Kidney tubule cell (primary cell): ENCODE measurements at places on chromosomes 6 and 20.

DNA sequence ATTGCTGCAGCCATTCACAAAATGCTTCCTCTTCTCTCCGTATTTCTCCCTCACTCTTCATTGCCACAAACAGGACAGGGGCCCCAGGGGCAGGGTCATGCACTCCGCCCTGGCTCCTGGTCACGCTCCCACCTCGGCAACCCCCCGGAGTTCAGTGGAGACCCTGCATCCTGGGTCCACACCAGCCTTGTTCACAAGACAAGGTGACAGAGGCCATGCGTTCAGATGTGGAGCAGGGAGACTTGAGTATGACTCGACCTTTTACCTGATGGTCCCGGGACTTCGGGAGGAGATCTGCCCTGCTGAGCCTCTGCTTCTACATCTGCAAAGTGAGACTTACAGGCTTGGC lies 49.4 kb downstream of the ANKRD60 start:
- DNase-seq, result no peak

DNA sequence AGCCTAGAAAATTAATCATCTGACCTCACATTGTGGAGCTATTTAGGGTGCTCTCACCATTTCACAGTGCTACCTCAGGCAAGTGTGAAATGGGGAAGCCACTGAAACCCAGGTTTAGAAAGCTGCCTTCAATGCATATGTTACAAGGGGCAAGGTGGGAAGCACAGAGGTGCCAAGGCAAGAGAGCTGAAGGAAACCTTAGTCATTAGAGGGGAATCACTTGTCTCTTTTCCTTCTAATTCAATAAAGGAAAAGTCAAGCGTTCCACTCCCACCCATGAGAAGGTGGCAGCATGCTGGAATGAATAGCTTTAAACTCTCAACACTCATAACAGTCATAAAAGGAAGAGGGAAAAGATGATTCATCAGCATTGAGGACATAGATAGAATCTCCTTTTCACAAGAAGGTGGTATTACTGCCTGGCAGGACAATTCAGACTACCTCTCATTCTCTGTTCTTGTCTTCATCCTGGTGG lies 251.9 kb upstream of the IRAK1BP1 start:
- DNase-seq, result peak; percentile 34

- DNase-seq, result peak; percentile 21
Observed at GRCh38 chr6:1113916-1114540, 197.9 kb upstream of the FOXQ1 start.

GRCh38 chr6:96235927-96236326 lies 220.2 kb downstream of the FUT9 start:
- DNase-seq, result peak; percentile 96

DNA sequence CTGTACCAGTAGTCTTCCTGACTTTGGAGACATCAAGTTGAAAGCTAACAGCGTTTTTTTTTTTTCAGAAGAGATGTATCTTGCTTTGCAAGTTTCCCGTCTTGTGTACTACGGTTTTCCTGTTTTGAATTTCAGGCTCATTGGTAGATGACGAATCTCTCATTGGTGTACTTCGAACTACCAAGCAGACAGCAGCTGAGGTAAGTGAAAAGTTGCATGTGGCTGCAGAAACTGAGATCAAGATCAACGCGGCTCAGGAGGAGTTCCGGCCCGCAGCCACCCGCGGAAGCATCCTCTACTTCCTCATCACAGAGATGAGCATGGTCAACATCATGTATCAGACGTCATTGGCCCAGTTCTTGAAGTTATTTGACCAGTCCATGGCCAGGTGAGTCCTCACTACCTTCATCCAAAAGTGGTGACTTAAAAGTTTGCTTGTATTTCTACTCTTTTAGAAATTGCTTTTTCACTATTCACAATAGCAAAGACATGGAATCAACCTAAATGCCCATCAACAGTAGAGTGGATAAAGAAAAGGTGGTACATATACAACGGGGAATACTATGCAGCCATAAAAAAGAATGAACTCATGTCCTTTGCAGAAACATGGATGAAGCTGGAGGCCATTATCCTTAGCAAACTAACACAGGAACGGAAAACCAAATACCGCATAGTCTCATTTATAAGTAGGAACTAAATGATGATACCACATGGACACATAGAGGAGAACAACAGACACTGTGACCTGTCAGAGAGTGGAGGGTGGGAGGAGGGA lies 110.6 kb upstream of the GLP1R start:
- DNase-seq, result no peak

DNA sequence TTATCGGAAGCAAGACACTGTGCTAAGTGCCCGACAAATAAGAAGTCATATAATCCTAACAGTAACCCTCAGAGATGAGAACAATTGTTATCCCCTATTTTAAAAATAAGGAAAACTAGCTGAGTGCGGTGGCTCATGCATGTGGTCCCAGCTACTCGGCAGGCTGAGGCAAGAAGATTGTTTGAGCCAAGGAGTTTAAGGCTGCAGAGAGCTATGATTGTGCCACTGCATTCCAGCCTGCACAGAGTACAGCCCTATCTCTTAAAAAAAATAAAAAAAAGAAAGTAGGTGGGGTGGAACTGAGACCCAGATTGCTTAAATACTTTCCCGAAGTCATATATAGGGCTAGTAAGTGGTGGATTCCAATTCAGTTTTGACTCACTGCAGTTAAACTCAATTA lies 84.7 kb downstream of the UST start:
- DNase-seq, result no peak

- no peak for DNase-seq
Observed at GRCh38 chr20:18739751-18740166, 73.8 kb upstream of the SCP2D1 start.

- no peak for DNase-seq
Observed at GRCh38 chr6:82015526-82015925, 232.0 kb downstream of the IBTK start.

- DNase-seq, result peak; percentile 44
Observed at GRCh38 chr20:46324960-46325703, 16.8 kb upstream of the CDH22 start.

DNA sequence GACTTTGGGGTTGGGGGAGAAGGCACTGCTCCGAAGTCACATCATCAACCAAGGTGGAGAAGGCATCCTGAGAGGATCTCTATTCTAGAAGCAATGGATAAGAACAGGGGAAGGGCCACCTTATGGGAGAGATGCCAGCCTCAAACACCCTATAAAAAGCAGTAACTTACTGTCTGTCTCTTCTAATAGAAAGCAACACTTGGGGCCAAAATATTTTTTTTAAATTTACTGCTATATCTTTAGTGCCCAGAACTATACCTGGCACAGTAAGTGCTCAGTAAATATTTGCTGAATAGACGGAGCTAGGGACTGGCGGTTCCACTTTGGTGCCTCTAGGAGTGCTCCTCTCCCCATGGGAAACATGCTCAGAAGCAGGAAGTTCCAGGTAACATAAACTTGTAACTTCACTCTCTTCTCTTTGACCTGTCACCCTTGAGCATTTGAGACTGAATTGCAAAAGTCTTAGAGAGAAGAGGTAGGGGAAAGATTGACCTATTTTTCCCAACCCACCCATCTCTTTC lies 807 bp upstream of the OTOR start:
- peak; percentile 8 for DNase-seq

DNA sequence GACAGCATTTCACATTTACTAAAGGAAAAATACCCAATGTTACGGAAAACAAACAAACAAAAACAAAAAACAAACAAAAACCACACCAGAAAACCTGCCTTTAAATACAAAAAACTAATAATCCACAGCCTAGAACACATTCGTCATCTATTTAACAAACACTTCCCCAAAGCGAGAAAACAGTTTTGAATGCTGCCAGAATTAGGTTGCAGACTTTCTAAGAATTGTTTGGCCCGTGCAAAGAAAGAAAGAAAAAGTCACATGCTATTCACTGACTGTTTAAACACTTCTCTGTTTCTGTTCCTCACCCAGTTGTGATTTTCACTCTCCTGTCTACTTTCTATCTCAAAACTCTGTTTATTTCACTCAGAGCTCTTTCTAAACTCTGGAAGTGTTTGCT lies 52.5 kb downstream of the BCAS1 start:
- DNase-seq, result no peak

- DNase-seq, result no peak
Observed at GRCh38 chr20:40254023-40254772, 434.8 kb downstream of the MAFB start.

DNA sequence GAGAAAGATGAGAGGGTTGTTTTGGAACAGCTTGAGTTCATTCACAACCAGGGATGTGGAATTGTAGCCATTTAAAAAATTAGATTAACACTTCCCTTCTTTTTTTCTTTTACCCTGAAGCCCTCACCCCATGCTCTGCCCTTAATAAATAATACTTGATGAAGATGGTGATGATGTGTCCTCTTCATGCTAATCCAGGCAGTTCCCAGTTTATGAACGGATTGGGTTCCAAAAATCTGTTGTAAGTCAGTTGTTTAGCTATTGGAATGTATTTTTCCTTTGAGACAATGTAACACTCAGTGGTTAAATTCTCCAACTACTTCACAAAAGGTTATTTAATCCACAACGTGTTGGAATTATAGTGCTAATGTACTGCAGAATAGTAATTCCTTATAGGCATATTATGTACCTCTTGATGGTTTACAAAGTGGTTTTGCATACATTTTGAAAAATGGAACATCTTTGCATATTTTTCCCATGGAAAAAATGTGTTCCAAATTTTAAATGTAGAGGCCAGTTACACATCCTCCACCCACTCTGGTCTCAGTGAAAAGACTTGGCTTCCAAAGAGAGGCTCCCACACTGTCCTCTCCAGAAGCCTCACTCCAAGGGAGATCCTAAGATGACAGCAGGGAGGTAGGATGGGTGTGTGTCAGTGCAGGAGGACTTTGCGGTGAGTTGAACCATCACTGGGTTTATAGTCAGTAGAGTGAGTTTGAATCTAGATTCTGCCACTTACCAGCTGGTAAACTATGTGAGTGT lies 45.8 kb upstream of the CEP162 start:
- no peak for DNase-seq

- peak; percentile 26 for DNase-seq
Observed at GRCh38 chr6:69719602-69720193, 77.1 kb downstream of the LMBRD1 start.

DNA sequence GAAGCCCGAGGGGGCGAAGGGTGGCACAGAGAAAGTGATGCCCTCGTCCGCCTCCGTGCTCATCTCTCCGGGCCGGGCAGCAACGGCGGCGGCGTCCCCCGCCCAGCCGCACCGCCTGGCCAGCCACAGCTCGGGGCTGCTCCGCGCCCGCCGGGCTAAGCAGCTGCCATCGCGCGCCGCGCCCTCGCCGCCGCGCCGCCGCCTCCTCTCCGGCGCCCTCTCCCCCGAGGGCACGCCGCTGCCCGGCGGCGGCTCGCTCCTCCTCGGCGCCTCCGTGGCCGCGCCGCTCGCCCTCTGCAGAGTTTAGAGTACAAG lies 225 bp downstream of the MAP3K5 start:
- DNase-seq, result no peak

- DNase-seq, result no peak
Observed at GRCh38 chr6:123074616-123075015, 78.6 kb downstream of the CLVS2 start.

GRCh38 chr6:52285177-52286068 lies 881 bp upstream of the MCM3 start:
- DNase-seq, result no peak

DNA sequence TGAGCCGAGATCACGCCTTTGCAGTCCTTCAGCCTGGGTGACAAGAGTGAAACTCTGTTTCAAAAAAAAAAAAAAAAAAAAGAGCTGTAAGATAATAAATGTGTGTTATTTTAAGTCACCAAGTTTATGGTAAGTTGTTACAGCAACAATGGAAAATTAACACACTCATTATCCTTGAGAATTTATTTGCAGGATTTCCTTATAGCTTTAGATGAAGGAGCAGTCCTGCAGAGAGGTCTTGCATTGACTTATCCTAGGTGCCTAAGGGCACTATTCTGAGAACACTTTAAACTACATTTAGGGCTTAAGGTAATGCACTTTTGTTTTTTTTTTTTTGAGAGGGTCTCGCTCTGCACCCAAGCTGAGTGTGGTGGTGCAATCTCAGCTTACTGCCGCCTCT lies 13.8 kb upstream of the SCAF8 start:
- no peak for DNase-seq

DNA sequence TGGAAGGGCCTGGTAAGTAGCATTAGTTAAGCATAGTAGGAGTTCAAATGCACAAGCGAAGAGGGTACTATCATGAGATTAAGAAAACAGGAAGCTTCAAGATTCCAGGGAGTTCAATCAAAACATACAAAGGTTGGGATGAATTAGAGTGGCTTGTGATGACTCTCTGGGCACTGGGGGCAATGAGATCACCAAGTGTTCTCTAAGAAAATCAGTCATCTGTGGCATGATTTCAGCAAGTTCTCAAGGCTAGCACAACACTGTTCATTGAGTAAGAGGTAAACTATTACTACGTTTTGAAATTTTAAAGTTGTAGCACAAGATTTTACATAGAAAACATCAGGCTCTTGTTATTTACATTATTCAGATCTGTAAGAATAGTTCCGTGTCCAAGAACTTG lies 139.7 kb upstream of the FLRT3 start:
- DNase-seq, result peak; percentile 93

GRCh38 chr6:27374824-27375612 lies 13.5 kb upstream of the ZNF391 start:
- peak; percentile 78 for DNase-seq

DNA sequence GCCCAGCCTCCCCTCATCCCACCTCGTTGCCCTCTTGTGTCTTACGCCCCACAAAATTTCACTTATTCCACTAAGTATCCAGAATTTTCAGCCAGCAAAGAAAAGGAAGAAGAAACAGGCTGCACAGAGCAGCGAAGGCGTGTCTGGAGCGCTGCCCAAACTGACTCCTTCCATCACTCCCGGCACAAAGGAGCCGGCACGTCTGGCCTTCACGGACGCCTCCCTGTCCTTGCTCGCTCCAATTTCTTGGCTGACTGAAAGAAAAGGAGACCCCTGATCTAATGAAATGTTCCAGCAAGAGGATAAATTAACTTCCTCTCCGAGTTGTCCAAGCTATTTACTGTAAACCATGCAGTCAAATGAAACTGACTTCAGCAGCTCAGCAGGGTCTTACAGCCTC lies 152.3 kb upstream of the CDH4 start:
- DNase-seq, result no peak

DNA sequence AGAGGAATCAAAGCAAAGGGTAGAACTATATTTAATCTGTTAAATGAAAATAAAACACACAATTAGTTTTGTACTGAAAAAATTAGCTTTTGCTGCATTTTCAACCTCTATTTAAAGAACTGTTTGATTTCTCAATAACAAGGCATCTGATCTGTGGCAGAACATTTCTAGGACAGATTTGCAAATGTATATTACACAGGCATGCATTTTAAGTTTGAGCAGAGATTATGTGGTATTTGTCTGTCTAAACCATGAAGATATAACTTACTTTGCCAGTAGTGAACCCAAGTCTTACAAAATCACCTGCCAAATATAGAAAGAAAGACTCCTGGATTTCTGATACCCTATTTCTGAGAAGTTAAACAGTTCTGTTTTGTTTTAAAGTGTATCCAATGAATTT lies 71.9 kb downstream of the TFAP2B start:
- DNase-seq, result no peak

- peak; percentile 90 for DNase-seq
Observed at GRCh38 chr6:71724456-71725125, 161.8 kb upstream of the RIMS1 start.

DNA sequence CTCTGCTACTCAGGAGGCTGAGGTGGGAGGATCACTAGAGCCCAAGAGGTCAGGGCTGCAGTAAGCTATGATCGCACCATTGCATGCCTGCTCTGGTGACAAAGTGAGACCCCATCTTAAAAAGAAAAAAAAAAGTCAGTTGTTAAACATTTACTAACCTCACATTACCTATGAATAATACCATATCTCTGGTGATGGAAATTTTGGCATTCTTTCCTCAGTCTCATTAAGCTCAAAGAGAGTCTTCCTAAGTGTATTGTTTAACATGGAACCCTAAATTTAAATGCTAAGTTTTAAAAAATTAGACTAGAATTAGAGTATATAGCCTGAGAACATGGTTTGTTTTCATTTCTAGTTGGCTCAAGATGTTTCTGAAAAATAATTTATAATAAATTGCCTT lies 11.3 kb upstream of the BFSP1 start:
- no peak for DNase-seq
